ELR (cell line): ENCODE measurements at places on chromosomes 4 and X.

DNA sequence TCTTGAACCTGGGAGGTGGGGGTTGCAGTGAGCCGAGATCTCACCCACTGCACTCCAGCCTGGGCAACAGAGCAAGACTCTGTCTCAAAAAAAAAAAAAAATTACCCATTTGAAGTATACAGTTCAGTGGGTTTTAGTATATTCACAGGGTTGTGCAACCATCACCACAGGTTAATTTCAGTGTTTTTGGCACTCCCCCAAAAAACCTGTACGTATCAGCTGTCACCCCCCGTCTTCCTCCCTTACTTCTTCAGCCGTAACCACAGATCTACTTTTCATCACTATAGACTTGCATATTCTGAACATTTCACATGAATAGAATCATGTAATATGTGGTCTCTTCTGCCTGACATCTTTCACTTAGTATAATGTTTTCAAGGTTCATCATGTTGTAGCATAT, 11.7 kb upstream of the PTTG2 start:
- DNase-seq, result no peak

GRCh38 chr4:140450352-140450751, 22.9 kb upstream of the CLGN start:
- no peak for DNase-seq

- DNase-seq, result peak; percentile 27
These were observed 145.1 kb downstream of the COL4A5 start for GRCh38 chrX:108584617-108585211.

DNA sequence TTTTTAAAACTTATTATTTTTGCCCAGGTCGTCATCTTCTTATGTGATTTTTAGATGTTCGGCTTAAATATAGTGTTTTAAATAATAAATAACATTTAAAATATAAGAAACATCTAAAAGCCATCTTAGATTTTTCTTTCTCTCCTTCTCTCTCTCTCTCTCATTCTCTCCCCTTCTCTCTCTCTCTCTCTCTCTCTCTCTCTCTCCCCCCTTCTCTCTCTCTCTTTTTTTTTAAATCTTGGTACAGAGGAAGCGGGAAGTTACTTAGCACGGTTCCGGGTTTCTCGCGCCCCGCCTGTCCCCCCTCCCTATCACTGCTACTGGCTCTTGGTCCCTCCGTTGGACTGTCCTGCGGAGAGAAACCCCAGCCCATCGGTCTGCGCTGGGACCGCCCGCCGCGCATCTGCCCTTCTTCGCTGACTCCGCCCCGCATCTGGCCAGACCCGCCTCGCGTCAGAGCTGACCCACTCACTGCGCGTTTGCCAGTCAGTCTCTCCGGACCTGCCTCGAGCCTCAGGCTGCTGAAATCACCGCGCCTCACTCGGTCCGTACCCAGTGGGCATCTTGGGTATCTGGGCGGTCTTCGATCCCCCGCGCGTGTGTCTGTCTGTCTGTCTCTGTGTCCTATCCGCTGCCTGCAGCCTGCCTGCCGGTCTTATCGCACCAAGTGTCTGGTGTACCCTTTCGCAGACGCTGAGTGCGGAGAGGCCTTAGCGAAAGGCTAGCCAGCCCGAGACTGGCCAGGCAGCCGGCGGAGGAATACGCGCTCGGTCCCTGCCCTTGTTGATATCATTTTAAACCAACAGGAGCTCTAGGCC, at the start of gene PABPC5:
TSS of gene PABPC5 (plus strand) at position 489 of the 818 bp plus-strand sequence. CDS start 739 bp downstream, outside the sequence.
- no peak for DNase-seq

DNA sequence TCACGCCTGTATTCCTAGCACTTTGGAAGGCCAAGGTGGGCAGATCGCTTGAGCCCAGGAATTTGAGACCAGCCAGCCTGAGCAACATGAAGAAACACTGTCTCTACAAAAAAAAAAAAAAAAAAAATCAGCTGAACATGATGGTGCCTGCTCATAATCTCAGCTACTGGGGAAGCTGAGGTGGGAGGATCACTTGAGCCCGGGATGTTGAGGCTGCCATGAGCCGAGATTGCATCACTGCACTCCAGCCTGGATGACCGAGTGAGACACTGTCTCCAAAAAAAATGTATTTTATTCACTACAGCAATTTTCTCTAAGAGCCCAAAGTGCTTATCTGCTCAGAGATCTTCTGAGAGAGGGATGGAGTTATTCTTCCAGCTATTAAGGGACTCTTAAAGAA, 215.8 kb upstream of the PPP3CA start:
- DNase-seq, result no peak
